NCI-H69 (cell line): ENCODE measurements at places on chromosomes 6 and 20.

- peak; percentile 51 for DNase-seq
These were observed 19.9 kb upstream of the CCN6 start for GRCh38 chr6:112033791-112034615.

- no peak for DNase-seq
These were observed 46.8 kb upstream of the BHLHE23 start for GRCh38 chr20:63053432-63054102.

DNA sequence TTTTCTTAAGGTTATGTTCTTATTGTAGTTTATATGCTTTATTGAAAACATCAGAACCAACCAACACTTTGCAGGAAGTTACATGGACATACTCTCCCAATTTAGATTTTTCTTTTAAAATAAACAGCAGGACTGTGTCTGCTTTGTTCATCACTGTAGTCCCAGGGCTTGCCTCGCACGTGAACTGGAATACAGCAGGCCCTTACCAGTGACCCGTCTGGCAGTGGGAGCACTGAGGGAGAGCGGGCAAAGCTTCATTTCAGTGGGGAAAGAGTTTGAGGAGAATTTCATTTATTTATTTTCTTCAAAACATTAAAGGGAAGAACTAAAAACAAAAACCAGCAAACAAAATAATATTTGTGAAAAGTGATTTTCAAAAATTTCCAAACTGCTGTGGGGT, 230.8 kb downstream of the PAX1 start:
- DNase-seq, result peak; percentile 69

DNA sequence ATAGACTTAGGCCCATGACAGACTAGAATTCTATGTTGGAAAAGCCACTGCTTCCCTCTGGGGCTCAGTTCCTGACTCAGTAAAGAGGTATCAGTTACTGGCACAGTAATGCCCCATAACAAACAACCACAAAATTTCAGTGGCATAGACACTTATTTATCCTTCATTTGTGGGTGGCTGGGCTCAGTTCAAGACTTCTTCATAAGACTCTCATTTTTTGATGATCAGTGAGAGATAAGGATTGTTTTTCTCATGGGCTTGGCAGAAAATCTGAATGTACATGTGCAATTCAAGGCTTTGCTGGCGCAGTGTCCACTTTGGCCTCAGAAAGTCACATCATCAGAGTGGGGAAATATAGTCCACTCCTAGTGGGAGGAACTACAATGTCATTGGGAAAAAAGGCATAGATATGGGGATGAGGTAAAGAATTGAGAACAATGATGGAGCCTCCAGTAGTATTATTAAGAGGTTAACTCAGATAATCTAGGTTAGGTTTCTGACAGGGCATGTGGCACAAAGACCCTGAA, 384.6 kb upstream of the FLRT3 start:
- no peak for DNase-seq

GRCh38 chr6:46637145-46637544, 15.5 kb downstream of the CYP39A1 start:
- DNase-seq, result no peak

DNA sequence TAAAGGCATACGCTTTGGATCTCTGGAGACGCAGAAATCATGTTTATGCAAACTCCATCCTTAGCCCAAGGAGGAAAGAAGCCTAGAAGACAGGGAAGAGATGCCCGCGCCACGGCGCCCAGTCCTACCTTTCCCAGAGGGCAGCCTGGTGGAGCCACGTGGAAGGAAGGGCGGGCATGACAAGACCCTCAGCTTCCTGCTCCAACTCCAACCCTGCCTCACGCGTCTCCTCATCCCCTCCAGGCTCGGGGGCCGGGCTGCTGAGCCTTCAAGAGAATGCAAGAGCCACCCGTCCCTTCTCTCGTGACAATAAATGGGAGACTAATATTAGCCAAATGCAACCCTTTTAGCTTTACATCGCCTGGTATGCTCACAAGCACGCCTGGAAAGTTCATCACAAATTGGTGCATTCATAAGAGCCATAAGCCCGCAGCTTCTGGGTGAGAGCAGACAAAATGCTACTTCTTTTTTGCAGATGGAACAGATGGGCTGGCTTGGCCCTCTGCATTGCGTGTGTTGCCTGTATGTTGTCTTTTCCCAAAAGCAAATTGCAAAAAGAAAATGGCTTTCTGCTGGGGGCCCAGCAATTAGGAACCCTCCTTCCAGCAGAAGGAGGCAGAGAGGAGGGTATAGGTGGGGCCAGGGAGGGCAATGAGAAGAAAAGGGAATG, 8.2 kb upstream of the NTSR1 start:
- no peak for DNase-seq

DNA sequence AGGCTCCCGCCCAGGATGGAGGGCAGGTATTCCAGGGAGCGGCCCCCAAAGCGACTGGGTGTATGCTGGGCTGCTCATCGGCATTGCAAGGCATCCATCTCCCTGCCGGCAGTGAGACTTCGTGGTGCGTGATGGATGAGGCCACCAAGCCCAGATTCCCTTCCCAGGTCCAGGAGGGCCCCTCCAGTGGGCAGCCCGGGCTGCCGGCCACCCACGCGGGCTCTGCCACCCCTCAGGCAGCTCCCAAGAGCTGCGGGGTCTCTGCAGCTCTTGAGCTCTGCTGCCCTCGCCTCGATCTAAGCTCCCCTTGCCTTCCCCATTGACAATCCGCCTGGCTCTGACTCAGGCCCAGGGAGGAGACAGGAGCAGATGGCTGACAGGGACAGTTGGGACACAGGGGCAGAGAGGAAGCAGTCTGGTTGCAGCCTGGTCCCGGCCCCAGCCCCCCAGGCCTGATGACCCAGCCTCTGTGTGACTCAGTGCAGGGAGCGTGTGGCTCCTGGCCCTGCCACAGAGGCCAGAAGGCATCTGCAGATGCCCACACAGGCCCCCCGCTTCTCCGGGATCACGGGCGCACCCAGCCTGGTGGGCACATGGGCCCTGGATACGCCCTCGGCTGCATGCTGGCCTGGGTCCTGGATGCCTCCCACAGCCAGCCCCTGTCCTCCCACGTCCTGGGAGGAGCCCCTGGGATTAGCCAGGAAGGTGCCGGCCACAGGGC, 33.0 kb downstream of the SLCO4A1 start:
- DNase-seq, result no peak

DNA sequence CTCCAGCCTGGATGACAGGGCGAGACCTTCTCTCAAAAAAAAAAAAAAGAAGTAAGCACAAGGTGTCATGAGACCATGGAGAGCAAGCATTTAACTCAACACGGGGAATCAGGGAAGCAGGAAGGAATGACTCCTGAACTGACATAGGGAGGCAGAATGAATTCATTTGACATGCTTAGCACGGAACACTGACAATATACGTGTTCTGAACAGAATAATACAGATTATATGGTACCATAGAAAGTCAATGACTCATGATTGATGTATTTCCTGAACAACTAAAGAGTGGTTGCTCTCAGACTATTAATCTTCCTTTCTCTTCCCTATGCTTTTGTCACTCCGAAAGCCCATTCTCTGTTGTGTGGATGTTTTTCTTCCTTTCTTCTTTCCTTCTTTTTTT, 20.7 kb upstream of the ASIP start:
- peak; percentile 16 for DNase-seq

GRCh38 chr6:88813045-88813444, 150.4 kb downstream of the RNGTT start:
- DNase-seq, result peak; percentile 14

DNA sequence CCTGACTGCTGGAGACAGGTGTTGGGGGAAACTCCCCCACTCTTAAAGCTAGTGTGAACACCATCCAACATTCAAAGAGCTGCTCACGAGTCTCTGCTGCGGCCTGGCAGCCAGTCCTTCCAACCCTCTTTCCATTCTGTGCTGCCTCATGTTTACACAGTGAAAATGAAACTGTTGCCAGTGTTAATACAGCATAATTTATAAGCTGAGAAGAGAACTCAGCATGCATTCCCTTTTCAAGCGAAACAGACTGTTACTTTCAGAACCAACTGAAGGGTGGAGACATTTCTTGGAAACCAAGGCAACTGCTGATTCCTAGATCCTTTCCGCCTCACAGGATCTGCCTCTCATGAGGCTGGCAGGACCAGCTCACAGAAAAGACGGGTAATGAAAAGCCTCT, 533.8 kb upstream of the ID4 start:
- DNase-seq, result peak; percentile 99

GRCh38 chr6:125507987-125508655, 206.4 kb upstream of the HDDC2 start:
- DNase-seq, result peak; percentile 97

DNA sequence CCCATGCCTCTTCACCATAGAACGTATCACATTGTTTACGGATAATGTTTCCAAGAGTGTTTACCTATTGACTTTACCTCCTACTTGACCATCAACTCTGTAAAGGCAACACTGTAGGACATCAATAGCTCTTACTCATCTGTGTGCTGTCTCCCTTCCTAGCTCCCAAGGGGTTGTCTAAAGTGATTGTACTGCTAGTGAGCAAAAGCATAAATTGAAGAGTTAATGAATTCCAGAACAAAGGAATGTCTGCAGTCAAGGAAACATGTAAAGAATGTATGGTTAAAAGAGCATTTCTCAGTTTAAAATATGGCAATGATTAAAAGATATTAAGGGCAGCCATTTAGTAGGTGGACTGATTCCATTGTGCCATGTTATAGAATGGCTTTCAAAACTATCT, 985.4 kb downstream of the TBC1D32 start:
- no peak for DNase-seq

DNA sequence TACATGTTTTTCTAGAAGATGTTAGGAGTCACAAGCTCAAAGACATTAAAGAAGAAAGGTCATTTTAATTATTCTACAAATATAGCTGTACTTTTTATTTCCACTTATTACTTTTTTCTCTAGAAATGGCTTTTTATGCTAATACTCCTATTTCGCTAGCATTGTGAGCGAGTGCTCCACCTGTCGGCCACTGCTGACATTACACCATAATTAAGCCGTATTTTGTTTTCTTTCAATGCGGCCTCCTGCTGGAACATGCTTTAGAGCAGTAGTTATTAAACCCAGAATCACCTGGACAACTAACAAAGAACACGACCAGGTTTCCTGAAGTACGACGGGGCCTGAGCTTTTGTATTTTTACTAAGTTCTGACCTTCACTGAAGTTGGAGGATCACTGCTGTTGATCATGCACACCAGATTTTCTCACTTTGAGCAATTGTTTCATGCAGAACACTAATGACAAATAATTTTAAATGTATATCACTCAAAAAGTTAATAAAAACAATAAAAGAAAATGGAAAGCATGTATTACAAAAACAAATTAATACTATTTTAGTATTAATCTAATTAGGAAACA, 74.1 kb upstream of the PAK5 start:
- DNase-seq, result peak; percentile 73

DNA sequence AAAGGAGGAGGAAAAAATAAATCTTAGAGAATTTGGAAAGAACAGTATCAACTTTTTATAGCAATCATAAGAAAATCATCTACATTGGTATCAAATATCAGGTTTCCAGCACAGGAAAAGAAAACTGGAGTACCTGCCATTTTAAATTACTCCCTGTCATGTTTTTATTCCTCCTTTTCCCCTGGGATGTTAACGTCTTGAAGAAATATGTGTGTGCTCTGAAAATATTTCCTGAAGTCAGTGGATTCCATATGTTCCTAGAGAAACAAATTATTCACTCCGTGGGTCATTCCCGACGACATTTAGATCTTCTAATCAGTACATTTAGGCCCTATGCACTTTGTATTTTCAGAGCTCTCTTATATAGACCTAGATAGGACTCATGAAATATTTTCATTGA, 42.0 kb upstream of the RSPO3 start:
- peak; percentile 46 for DNase-seq

DNA sequence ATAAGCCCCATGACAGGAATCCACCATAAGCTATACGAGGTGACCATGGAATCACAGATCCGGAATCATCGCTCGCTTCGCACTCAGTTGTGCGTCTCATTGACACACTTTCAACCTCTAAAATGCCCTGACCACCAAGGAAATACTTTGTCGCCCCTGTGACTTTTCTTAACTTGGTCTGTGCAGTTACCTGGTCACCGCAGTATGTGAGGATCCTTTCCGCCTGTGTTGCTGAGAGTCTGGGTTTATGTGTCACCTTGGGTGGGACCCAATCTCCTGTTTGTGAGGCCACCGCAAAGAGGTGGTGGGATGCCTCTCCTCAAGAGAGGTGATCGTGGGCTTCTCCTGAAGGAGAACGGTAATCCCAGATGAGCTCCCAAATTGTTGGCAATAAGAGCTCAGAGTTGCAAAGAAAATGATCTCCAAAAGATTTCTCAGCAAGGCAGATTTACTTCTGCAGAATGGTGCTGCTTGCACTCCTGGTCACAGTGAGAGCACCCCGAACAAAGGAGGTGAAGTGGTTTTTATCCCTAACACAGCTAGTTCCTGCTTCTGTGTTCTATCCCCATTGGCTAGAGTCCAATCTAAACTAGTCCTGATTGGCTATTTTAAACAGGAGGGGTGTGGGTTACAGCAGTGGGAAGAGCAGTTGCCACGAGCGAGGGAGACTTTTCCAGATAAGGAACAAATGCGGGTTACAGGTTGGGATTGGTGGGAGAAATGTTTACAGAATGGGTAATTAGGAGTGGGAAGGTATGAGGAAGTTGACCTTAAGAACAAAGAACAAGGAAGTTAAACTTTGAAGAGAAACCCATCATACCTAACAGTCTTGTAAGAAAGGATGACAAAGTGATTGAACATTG, 9.1 kb upstream of the ZNFX1 start:
- no peak for DNase-seq

- DNase-seq, result no peak
These were observed 117.0 kb downstream of the PCSK2 start for GRCh38 chr20:17343656-17344452.

DNA sequence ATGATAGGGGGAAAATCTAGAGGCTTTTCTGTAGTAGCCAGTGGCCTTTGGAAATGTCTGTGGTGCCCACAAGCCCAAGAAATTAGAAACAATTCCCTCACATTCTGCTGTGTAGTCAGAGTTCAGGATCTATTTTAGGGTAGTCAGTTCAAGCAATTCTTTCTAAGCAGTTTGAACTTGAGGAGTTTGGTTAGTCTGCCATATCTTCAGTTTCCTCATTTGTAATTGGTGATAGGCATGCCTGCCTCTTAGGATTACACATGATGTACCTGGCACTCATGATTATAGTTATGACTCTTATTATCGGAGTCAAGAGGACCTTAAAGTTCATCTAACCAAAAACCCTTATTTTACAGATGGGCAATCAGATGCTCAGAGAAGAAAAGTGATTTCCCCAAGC, 21.2 kb upstream of the MEP1A start:
- DNase-seq, result no peak

- no peak for DNase-seq
These were observed 54.5 kb downstream of the RNGTT start for GRCh38 chr6:88908598-88909548.

DNA sequence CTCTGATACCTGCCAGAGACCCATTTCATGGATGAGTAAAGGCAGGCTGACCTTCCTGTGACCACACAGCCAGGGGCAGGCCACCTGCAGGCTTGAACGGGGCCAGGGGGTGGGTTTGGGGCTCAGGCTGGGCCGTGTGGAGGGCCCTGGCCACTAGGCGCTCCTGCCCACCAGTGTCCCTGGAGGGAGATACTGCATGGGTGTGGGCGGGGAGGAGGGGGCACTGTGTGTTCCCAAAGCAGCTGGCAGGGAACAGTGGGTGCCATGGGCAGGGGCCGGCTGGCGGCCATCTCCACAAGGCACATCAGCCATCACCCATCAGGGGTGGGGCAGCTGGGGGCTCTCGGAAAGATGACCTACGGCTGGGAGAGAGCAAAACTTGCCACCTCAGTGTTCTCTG, 15.4 kb downstream of the SRC start:
- DNase-seq, result no peak
